ENCODE measurements at places on chromosomes 11 and 22. TPM values are rescaled to one million over a fixed set of nuclear protein-coding genes. Genes with fewer than 3 reads are reported as not detected.

CATSPER1 gene
- not detected for total RNA-seq

APOL5 gene
- total RNA-seq, result not detected

GPR137 gene
- total RNA-seq, result 64.2 TPM

SLCO2B1 gene
- total RNA-seq, result 0.98 TPM

SMIM38 gene
- total RNA-seq, result 1.8 TPM

NTM gene
- not detected for total RNA-seq

MAPK8IP2 gene
- 0.28 TPM for total RNA-seq

ASCL2 gene
- total RNA-seq, result 0.55 TPM

NXPE1 gene
- not detected for total RNA-seq

ZDHHC13 gene
- 22.6 TPM for total RNA-seq

CYP2D6 gene
- total RNA-seq, result 1.8 TPM

KBTBD3 gene
- total RNA-seq, result 4.2 TPM

OR56A4 gene
- not detected for total RNA-seq

PHLDB1 gene
- total RNA-seq, result 1.9 TPM

SPDYC gene
- not detected for total RNA-seq

HBE1 gene
- not detected for total RNA-seq

CCDC73 gene
- total RNA-seq, result not detected

MPZL3 gene
- total RNA-seq, result 119 TPM

TENM4 gene
- total RNA-seq, result not detected

CDC42EP2 gene
- 0.62 TPM for total RNA-seq

HTR3B gene
- not detected for total RNA-seq

C11orf65 gene
- total RNA-seq, result 0.64 TPM

B3GAT1 gene
- total RNA-seq, result 0.44 TPM

YIF1A gene
- 96.5 TPM for total RNA-seq

HEPN1 gene
- not detected for total RNA-seq

CRYBB1 gene
- not detected for total RNA-seq

DBX1 gene
- not detected for total RNA-seq

PLEKHA7 gene
- 5.3 TPM for total RNA-seq

KIF18A gene
- total RNA-seq, result 10.9 TPM

MFNG gene
- 162 TPM for total RNA-seq

CYTH4 gene
- total RNA-seq, result 23.1 TPM

P2RX6 gene
- 0.24 TPM for total RNA-seq

KRTAP5-11 gene
- total RNA-seq, result not detected

All from CD8-positive, alpha-beta memory T cell (primary cell).